ENCODE measurements at places on chromosomes 7 and 10.

GRCh38 chr7:144024213-144024612 lies 24.1 kb downstream of the OR6B1 start:
- no peak for DNase-seq

DNA sequence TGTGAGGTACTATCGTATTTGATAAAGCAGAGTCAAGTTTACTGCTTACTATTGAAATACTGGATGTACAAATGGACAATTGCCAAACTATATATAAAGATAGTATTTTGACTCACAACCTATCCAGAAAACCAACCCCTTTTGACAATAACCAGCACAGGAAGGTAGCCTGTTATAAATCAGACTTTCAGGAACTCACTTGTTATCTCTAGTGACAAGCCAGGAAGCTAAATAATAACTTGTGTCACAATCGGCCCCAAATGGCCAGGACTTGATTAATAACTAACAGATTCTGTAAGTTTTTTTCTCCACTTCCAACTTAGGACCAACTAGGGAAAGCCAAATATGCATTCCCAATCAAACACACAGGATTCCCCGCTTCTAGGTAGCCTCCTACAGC lies 38.8 kb upstream of the SLC35G1 start:
- DNase-seq: no peak

GRCh38 chr10:677750-678661 lies 11.5 kb downstream of the DIP2C start:
- no peak for DNase-seq

DNA sequence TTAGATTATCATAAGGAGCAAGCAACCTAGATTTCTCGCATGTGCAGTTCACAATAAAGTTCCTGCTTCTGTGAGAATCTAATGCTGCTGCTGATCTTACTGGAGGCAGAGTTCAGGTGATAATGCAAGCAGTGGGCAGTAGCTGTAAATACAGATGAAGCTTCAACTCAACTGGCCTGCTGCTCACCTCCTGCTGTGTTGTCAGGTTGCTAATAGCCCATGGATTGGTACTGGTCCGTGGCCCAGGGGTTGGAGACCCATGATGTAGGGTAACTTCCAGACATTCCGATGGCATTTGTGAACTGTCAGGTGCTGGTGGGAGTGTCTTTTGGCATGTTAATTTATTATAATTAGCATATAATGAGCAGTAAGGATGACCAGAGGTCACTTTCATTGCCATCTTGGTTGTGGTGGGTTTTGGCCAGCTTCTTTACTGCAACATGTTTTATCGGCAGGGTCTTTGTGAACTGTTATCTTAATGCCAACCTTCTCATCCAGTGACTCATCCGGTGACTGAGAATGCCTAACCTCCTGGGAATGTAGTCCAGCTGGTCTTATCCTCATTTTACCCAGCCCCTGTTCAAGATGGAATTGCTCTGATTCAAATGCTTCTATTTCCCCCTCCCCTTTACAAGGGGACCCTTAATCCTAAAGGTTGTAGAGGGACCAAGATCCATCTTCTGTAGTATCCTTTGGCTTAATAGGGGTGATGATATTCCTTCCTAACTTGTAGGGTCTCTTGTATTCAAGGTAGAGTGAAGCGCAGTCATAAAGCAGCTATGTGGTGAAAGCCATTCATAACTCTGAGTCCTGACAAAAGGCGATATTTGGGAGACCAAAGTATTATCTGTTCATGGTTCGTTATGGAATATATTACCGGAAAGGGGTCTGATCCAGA lies 165.8 kb downstream of the CCSER2 start:
- DNase-seq: no peak

DNA sequence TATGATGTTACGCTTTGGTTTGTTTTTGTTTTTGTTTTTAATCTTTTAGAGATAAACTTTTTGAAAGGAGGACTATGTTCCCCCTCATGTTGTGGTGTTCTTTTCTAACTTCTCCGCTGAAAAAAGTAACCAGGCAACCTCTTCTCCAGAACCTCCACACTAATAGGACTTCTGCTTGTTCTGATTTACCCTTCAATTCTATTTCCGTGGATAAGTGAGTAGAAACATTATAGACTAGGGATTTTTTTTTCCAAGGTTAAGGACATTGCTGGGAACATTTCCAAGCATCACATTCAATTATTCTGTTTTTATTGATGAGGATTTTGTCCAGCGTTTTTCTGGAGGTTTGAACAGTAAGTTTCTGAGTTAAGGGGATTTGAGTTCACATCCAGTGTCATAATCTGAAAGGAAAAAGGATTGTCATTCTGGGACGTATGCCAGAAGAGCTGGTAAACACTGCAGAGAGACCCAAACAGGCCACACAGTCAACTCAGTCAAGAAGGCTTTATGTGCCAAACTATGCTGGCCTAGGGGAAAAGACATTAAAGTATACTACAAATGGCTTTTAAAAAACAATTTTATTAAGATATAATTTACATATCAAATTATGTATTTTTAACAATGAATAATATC lies 28.3 kb upstream of the RALA start:
- no peak for DNase-seq

DNA sequence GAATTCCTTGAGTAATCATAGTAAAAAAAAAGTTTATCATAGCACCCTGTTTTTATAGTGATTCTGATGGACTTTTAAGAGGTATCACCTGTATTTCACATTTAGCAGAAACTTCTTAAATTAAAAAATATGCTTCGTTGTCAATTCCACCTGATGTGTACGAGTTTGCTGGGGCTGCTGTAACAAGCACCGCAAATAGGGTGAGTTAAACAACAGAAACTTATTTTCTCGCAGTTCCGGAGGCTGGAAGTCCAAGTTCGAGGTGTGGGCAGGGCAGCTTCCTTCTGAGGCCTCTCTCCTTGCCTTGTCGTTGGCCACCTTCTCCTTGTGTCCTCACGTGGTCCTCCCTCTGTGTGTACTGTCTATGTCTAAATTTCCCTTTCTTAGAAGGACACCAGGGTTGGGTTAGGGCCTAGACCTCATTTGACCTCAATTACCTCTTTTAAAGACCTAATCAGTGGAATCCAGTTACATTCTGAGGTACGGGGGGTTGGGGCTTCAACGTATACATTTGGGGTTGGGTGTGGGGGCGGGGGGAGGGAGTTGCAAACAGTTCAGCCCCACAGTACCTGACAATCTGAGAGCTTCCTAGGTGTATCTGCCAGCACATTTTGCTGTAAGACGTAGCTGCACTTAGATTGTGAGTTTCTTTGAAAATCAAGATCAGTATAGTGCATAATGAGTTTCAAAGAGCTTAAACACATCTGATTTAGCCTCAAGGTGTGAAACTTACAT lies 72.7 kb downstream of the RBM33 start:
- no peak for DNase-seq

- no peak for DNase-seq
These were observed 40.6 kb upstream of the PTPRZ1 start for GRCh38 chr7:121832347-121832746.

DNA sequence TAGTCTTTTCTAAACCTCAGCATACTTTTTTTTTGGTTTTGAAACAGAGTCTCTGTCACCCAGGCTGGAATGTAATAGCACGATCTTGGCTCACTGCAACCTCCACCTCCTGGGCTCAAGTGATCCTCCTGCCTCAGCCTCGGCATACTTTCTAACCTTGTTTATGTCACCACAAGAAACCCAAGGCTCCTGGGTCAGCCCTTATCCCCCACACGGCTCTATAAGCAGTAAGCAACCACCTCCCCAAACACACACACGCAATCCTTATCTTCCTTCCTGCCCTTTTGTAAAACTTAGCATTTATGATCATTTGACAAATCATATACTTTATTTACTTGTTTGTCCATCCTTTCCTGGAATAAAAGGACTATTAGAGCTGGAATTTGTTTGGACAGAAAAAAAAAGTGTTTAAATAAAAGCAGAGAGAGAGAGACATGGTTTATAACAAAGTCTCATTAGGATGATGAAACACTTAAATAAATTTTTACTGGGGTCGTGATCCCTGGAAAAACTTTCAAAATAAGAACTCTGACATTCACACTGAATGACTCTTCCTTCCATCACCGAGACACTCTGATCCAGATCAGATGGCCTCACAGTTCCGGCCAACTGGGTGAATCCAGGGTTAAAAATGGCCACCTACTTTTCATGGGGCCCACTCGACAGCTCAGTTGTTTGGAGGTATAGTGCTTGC lies 72.7 kb upstream of the PIK3CG start:
- no peak for DNase-seq

- no peak for DNase-seq
These were observed 5.1 kb downstream of the FLNC start for GRCh38 chr7:128835231-128835751.

- DNase-seq: no peak
These were observed 1.5 kb upstream of the MTPN start for GRCh38 chr7:135978624-135979023.

GRCh38 chr10:3172081-3172445 lies 519 bp downstream of the PITRM1 start:
- no peak for DNase-seq

GRCh38 chr10:35271086-35271858 lies 65.0 kb upstream of the CCNY start:
- DNase-seq: no peak

GRCh38 chr10:116878123-116878522 lies 28.8 kb downstream of the ENO4 start:
- DNase-seq: no peak

DNA sequence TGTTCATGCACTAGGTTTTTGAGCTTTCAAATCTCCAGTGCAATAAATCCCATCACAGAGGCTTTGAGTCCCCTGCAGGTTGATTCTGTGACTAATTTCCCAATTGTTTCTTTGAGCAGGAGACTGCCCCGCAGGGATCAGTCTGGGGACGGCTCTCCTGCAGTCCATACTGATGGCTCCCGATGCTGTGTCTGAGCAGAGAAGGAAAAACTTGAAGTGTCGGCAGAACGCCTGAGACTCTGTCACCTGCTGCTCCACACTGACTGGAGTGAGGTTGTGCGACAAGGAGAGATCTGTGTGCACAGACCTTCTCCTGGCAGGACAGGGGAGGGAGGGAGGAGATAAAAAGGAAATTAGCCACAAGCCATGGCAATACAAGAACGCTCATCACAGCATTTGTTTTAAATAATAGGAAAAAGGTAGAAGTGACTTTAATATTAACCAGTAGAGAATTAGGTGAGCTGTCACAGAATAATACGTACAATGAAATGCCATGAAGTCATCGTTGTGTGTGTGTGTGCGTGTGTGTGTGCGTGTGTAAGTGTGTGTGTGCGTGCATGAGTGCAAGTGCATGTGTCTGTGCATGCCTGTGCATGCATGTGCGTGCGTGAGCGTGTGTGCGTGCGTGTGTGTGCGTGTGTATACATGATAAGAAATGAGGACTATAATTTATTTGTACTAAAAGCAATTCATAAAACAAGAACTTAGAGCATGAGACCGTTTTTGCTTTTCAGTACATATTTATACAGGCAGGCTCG lies 38.2 kb downstream of the HTR5A start:
- no peak for DNase-seq

Data from H1 (cell line).